Activated T-helper 9 cell treated with anti-CD3 and anti-CD28 coated beads, Interleukin-2, amount 50 U/mL, for 16 hours (primary cell): ENCODE measurements at places on chromosomes 3 and 15.

GRCh38 chr3:124815781-124816180, 71.4 kb downstream of the ITGB5 start:
- DNase-seq, result no peak

DNA sequence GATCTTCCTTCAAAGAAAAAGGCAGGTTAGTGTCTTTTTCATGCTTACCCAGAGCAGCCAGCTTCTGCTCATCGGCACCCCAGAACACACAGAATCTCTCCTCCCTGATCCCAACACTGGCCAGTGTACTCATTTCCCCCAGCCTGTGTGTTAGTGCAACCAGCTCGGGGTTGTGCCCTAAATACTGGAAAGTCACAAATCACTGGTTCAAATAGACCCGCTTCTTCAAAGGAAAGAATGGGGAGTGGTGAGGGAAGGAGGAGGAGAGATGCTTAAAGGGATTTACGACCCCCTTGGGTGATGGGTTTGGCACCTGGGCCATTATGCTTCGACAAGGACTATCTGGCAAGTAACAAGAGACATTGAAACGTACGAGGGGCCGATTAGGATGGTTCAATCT, 114.0 kb downstream of the FOXB1 start:
- DNase-seq, result no peak

GRCh38 chr3:150871192-150871591, 34.0 kb downstream of the MINDY4B start:
- no peak for DNase-seq

GRCh38 chr15:82810890-82811426, 1.5 kb downstream of the WHAMM start:
- DNase-seq, result peak; percentile 28

DNA sequence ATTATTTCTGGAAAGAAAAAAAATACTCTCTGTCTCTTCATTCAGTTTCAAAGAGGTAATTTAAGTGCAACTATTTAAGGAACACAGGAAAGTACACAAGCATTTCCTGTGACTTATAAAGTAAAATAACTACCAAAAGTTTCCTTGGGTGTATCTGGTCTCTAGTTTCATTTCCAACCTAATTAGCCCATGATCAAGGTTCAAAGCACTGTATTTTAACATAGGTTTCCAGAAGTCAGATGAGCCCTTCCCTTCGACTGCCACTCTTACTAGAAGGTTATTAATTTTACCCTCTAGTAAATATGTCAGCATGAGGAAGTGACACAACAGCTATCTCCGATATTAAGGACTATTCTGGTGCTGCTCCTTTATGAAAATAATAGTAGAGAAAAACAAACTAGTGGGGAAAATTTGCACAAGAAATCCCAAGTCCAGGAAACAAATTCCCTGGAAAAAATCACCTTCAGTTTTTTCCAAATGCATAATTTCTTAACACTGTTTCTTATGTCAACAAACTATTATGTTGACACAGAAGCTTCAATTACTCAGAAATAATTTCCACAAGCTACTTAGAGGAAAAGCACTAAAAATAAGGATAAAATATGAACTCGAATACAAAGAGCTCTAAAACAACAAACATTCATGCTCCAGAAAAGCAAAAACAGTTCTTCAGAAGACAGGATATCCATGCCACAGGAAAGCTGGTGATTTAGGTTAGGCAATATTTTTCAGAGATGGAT, 35.3 kb downstream of the CCPG1 start:
- DNase-seq, result no peak

- DNase-seq, result no peak
These were observed 11.9 kb downstream of the MEIS2 start for GRCh38 chr15:37088436-37088835.

GRCh38 chr3:128549283-128550112, 56.5 kb upstream of the GATA2 start:
- no peak for DNase-seq

GRCh38 chr3:137191133-137191923, 233.5 kb downstream of the IL20RB start:
- DNase-seq, result no peak

GRCh38 chr15:84788500-84788899, 28.7 kb upstream of the ALPK3 start:
- no peak for DNase-seq

DNA sequence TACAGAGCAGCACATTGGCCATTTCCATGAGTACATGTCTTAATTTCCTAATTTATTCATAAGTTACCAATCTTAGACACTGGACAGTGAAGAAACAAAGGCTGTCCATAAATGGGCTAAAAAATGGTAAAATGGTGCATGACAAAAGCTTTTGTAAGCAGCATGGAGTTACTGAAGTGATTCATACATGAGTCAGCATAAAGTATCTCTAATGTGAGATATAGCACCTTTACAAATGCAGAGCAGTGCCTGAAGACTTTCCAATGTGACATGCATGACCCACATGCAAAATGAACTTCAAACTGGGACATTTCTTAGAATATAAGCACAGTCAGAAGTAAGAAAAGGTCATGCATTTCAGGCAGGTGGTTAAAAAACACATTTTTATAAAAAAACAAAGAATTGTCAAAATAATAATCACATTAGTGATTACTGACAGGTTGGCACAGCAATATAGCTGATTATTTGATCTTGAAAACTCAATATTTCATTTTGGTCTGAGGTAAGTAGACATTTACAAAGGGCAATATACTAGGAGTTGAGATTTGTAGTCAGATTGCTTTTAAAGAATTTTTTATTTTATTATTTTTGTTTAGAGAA, 299.3 kb downstream of the PLCL2 start:
- no peak for DNase-seq

GRCh38 chr3:197068077-197068476, 38.5 kb upstream of the MELTF start:
- DNase-seq, result no peak

DNA sequence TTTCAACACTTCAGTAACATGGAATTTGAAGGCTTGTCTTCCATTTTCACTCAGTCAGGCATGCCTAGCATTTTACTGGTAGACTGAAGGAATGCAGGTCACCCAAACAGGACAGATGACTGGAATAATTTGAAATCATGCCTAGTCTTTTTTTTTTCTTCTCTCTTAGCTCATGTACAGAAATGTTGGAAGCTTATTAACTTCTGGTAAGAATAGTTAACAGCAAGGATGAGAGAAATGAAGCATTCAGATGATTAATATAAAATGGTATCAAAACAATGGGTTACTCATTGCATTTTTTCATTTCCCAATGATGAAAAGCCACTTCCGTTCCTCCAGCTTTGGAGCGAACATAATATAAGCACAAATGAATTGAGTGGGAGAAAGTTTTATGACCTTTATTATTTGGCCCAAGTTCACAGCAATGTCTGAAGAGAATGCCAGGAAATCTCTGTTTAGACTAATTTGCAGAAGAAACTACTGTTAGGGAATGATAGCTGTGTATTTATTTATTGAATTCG, 431.6 kb upstream of the RASGRP1 start:
- DNase-seq, result no peak

GRCh38 chr3:21694506-21694905, 56.5 kb downstream of the ZNF385D start:
- DNase-seq, result no peak

- DNase-seq, result no peak
These were observed 19.9 kb downstream of the NOX5 start for GRCh38 chr15:69034352-69034751.

DNA sequence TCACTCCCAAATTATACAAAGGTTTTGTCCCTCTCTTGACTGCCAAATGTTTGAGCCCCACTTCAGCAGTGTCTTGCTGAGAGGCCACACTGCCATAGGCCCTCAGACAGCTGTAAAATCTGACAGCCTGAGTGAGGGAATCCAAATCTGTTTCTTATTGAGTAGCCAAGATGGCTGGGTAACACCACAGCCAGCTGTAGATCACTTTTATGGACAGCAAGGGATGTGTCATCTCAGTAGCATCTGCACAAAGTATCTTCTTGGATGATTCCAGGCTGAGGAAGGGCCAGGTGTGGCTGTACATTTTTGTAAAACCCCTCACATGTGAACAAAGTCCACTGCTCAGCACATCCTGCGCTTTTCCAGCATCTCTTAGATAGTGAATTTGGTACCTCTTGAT, 237.0 kb upstream of the LRTM1 start:
- DNase-seq, result no peak

GRCh38 chr3:61853912-61854311, 292.5 kb downstream of the PTPRG start:
- no peak for DNase-seq

DNA sequence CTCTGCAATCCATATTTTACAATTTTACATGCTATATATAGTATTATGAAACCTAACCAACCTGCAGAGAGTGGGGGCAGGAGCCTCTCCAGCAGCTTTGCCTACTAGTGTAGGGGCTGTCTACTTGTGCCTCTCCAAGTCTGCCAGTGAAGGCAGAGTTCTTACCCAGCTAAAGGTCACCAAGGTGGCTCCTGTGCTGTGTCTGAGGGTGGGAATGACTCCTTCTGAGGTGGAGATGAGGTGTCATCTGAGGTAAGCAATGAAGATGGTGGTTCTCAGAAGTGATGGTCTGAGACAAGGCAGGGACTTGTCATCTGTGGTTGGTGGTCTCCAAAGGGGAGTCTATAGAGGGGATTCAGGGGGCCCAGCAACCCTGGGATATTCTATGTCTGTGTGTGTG, 47.5 kb downstream of the SACM1L start:
- DNase-seq, result no peak

DNA sequence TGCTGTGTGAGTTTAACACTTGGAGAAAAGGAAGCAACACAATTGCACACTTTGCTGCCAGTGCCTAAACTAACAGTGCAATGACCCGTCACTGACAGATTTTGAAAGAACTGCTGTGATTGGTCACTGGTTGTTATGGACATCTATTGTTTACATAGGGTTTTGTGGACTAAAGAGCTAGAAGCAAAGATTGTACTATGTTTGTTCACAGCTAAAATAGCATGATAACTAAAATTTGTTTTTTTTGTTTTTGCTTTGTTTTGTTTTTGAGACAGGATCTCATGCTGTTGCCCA, 112.4 kb upstream of the GOLGA8J start:
- no peak for DNase-seq

DNA sequence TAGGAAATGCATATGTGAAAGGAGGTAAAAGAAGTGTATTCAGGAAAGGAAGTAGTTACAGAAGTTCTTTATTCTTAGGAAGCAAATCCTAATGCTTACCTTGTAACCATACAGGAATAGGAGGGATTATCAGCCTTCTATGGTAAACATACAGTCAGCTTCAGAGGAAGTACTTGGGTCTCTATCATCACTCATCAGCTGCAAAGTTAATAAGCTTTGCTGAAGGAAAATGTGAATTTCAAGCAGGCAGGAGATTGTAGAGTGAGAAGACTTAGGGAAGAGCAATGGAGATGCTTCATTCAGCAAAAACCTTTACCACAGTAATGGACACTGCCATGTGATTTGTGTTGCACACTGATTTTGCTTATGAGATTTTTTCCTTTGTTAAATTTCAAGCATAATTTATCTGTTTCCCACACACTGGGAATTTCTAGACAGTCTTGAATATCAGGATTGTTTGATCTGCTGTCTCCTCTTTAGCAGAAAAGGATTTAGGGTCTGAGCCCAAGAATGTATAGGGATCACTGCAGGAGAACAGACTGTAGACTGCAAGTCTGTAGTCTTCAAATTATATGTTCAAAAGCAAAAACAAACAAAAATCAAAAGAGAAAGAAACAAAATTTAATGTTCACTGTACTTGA, 150.8 kb downstream of the ZNF609 start:
- DNase-seq, result no peak

DNA sequence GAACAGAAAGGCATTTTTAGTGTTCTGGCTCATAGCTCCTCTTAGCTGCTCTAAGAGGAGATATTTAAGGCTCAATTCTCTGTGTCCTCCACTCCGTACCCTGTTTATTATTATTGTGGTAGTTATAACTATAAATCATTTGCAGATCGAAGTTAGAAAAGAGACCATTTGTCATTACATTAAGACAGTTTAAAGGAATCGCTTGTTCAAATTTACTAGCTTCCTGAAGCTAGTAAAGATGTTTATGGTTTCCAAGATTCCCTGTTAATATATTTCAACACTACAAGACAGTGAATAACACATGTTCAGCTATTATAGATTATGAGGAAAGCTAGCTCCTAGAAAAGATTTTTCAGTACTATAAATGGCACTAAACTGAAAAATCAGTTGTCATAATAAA, 12.6 kb downstream of the ATXN7 start:
- no peak for DNase-seq

- DNase-seq, result no peak
These were observed 78.7 kb upstream of the SNRK start for GRCh38 chr3:43207628-43208085.

DNA sequence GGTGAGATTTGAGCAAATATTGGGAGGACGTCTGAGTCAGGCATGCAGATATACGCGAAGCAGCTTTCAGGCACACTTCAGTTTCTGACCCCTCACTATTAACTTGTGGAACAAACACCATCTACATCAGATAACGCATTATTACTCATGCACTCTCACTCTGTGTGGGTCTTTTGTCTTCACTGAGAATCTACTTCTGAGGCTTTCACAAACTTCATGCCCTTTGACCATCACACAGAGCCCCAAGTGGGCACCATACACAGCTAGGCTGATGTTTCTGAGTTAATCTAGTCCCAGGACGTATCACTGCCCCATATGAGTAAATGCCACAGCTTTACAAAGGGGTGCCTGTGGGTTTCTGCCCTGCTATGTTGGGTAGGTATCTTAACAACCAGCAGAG, 39.6 kb upstream of the IP6K2 start:
- no peak for DNase-seq

DNA sequence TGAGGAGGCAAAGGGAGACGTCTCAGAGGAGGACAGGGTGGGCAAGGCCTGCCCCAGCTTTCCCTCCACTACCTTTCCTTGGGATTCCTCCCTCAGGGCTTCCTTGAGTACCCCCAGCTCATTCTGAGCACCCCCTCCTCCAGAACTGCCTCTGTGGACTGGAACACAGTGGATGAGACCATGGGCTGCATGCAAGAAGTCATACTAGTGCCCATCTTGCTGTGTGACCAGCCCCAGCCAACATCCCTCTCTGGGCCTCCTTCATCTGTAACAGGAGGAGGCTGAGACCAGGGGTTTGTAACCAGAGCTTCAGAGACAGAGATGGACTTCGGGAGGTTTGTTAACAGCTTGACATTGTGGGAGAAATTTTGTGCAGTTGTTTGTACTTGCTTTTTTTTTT, 25.6 kb downstream of the FEM1B start:
- DNase-seq, result no peak

DNA sequence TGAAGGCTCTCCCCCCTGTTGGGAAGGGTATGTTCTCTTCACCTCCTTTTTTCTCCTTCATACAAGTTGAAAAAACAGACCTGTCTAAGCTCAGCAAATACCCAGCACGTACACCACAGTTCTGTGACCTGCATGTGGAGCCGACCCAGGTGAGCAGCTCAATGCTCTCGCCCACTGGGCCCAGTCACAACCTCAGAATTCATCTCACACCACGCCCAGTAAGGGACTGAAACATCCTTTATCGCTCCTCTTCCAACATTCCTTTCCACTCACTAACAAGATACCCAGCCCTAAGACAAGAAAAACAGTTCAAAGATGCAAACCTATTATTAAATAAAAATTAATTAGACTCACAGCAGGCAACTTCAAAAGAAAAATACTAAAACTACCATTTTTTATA, 68.9 kb downstream of the FOXP1 start:
- no peak for DNase-seq
